Mesothelial cell of epicardium (in vitro differentiated cells): ENCODE measurements at places on chromosomes 4 and X.

GRCh38 chrX:29478336-29479069 is 736.9 kb upstream of the MAGEB2 start:
- no peak overlapping the region for H3K4me3 ChIP-seq
- no peaks in the 10 kb centered on the region for H3K36me3 ChIP-seq
- H3K4me1 ChIP-seq = peaks cover 2% of the 10 kb centered on the region

DNA sequence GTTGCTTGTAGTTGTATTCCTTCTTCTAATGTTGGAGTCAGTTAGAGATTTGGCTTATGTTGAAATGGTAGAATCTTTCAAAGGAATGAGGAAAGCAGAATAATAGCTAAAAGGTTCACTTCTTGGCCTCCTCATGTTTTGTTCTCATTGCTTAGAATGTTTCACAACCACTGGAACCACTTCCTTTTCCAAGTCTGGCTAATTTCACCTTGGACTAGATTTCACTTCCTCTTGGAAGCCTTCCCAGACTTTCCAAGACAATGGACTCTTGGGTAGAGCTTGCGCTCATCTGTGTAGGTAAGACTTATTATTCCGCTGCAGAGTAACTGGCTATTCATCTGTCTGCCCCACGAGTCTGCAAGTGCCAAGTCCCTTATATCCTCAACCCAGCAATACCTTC is 8.3 kb downstream of the SPATA18 start:
- H3K36me3 ChIP-seq = no peaks in the 10 kb centered on the region
- no peak overlapping the region for H3K27ac ChIP-seq

GRCh38 chr4:79047316-79047715 is 108.1 kb upstream of the PAQR3 start:
- no peak for DNase-seq
- H3K36me3 ChIP-seq = no peaks in the 10 kb centered on the region
- no peak overlapping the region for H3K4me3 ChIP-seq
- H3K27ac ChIP-seq = no peak overlapping the region
- peaks cover 7% of the 10 kb centered on the region for H3K27me3 ChIP-seq

DNA sequence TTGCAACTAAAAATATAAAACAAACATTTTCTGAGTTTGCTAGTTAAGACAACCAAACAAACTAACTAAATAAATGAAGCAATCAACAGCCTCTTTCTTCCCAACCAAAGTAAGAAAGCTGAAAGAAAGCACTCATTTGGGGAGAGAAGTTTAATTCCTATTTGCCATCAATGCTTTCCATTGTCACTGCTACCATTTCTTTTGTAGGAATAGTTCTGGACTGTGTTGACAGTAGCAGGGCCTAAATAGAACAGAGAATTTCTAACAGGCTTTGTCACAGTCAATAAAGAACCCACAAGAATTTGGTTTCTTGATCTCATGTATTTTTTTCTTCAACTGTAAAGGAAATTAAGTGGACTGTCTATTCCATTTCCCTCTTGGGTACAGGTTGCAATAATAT is 1886.4 kb upstream of the TENM3 start:
- H3K27ac ChIP-seq = no peak overlapping the region
- H3K36me3 ChIP-seq = peaks cover 19% of the 10 kb centered on the region
- DNase-seq = no peak
- no peaks in the 10 kb centered on the region for H3K27me3 ChIP-seq

GRCh38 chrX:71291381-71291780 is 7.9 kb downstream of the NONO start:
- H3K36me3 ChIP-seq = peaks cover 24% of the 10 kb centered on the region
- H3K4me3 ChIP-seq = no peak overlapping the region
- H3K27me3 ChIP-seq = no peaks in the 10 kb centered on the region
- DNase-seq = no peak
- no peak overlapping the region for H3K27ac ChIP-seq
